ENCODE measurements at places on chromosomes 2 and 18.

DNA sequence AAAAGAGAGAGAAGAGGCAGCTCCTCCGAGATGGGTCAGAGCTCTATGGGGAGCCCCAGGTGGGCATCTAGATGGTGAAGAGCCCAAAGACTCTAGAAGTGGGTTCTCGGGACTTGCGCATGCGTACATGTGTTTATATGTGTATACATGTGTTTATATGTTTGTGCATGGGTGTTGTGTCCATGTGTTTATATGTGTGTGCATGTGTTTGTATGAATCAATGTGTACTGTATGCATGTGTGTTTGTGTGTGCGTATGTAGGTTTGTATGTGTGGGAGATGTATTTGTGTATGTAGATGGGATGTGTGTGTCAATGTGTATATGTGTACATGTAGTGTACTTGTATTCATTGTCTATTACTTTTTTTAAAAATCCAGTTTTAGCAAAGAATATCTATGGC lies 25.6 kb downstream of the DNPEP start:
- DNase-seq, result no peak

GRCh38 chr2:79530443-79530842 lies 17.6 kb downstream of the CTNNA2 start:
- no peak for DNase-seq

DNA sequence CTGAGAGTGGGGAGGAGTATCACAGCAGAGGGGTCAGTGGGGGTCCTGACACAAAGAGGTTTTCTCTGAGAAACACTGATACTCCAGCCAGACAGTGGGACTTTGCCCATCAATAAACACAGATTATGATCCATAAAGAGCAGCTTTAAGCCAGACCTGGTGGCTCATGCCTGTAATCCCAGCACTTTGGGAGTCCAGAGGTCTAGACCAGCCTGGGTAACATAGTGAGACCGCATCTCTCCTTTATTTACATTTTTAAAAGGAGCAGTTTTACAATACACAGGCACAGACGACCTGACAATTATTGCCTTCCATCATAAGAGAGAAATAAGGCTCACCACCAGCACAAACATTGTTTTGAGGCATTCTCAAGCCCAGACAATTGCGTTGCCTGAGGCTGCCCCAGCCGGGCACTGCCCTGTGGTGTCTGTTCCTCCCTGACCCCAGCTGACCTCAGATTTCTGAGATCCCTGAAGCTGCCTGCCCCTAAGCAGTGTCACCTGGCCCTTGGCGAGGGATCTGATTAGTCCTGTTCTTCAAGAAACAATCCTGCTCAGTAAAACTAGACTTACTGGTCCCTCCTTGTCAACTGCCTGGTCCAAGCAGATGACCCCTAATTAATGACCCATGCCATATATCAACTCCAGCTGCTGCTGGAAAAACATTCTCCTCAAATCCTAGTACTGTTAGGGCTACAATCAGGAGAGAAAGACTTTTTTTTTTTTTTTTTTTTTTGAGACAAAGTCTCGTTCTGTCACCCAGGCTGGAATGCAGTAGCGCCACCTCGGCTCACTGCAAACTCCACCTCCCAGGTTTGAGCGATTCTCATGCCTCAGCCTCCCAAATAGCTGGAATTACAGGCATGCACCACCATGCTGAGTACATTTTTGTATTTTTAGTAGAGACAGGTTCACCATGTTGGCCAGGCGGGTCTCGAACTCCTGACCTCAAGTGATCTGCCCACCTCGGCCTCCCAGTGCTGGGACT lies 59.4 kb upstream of the SOS1 start:
- DNase-seq, result no peak

DNA sequence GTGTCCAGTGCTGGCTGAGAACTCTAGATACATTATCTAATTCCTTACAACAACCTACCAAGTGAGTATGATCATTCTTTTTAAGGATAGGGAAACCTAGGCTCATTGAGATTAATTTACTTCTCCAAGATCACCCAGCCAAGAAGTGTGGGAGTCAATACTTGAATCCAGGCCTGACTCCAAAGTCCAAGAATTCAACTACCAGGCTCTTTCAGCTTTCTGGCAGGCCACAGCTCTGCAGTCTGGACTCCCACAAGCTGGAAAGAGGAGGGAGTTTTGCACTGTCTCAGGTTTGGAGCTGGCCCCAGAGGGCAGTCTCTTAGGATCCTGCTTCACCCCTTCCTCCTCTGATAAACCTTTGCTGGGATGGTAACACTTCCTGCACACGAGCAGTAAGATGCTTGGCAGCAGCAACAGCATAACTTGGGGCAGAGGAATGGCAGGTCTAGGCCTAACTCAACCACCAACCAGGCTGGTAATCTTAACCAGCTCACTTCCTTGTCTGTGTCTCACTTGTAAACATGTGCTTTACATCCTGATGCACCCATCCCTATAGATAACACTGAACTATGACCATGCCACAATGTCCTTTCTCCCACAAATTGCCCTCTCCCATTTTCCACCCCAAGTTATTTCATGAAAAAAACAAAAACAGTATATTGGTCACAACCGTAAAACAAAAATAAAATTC lies 111.1 kb upstream of the ACAA2 start:
- DNase-seq, result no peak

DNA sequence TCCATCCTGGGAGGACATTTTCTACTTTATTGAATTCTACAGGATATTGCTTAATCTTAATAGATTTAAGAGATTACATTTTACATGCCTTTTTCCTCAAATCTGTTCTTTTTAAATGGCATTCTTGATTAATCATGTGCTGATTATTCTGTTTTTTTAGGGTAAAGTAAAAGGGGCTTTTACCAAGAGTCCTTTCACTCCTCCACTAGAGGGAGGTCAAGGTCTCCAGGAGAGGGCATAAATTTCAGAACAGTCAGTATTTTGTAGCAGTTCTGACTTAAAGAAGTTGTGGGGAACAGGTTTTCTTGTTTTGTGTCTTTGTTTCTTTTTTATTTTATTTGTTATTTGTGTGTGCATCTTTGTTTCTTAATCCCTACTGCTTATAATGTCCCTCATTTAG lies 25.4 kb downstream of the WDR75 start:
- DNase-seq, result no peak

- DNase-seq, result no peak
These were observed 65.1 kb upstream of the MAPRE2 start for GRCh38 chr18:34976123-34976522.
